ENCODE measurements at places on chromosomes 5 and 9.

GRCh38 chr5:32523625-32524024 is 61.7 kb upstream of the SUB1 start:
- no peak for DNase-seq

DNA sequence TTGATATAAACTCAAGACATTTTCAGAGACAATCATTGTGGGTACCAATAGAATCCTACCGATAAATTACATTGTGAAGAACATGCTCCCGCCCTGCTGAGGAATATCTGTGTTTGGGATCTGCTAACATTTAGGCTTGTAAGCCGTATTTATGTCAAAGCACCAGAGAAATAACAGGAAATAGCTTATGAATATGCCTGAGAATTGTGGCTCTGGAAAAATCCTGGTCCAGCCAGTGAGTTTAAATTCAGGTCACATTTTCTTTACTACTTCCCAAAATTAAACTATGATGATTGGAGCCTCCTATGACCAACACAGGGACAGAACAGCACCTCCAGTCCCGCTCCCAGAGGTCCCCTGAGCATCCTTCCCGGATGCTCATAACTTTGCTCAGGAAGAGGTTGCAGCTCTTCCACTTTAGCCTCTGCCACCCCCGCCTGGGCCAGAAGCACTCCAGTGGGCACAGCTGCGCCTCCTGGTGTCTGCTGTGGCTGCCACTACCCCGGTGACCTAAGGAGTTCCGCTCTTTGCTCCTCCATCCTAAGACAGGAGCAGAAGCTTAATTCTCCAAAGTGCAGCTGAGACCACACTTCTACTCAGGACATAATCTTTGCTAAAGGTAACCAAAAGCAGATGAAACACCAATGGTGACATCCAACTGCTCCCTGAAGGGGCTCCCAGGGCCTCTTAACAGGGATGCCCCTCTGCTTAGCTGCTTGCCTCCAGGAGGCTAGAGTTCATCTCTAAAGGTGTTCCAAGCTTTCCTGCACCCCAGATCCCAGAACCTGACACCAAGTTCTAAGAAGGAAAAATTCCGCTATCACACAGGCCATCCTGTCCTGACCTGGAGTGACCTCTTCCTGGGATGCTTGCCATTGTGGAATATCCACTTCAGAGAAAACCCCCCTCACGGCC is 58.8 kb downstream of the SLC1A1 start:
- no peak for DNase-seq

- no peak for DNase-seq
Measured at GRCh38 chr5:148844433-148845280, 18.2 kb downstream of the ADRB2 start.

DNA sequence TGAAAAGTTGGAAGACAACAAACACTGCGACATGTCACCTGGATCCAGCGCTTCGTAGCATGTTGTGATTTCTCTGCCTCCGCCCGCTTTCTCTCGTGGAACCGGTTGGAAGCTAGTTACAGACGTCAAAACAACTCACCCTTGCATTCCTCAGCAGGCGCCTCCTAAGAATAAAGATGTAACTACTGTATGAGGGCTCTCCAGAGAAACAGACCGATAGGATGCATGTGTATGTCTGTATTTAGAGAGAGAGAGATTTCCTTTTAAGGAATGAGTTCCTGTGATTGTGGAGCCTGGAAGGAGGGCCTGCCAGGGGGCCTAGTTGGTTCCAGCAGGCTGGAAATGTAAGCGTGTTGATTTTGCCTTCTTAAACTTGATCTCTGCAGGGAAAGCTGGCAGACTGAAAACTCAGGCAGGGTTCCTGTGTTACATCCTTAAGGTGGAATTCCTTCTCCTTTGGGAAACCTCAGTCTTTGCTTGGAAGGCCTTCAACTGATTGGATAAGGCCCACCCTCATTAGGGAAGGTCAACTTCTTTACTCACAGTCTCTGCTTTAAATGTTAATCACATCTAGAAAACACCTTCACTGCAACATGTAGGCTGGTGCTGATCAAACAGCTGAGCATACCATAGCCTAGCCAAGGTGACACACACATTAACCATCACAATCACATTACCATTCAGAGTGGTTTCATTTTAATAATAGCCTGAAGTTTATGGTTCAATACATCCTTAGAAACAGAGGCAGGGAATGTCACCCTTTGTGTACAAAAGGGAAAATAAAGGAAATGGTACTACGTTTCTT is 163.8 kb downstream of the SYK start:
- DNase-seq: no peak

GRCh38 chr5:149616727-149617285 is 35.5 kb downstream of the ARHGEF37 start:
- DNase-seq: no peak

- no peak for DNase-seq
Measured at GRCh38 chr9:96567203-96567700, 52.4 kb downstream of the CDC14B start.

- no peak for DNase-seq
Measured at GRCh38 chr5:143074414-143074996, 304.3 kb downstream of the ARHGAP26 start.

GRCh38 chr5:115349001-115349817 is 52.8 kb upstream of the CCDC112 start:
- peak; percentile 45 for DNase-seq

GRCh38 chr9:128211186-128211980 is 8.2 kb downstream of the DNM1 start:
- DNase-seq: no peak

GRCh38 chr5:87400305-87400899 is 12.3 kb downstream of the CCNH start:
- DNase-seq: peak; percentile 60

- peak; percentile 67 for DNase-seq
Measured at GRCh38 chr5:40797273-40798011, 732 bp downstream of the PRKAA1 start.

DNA sequence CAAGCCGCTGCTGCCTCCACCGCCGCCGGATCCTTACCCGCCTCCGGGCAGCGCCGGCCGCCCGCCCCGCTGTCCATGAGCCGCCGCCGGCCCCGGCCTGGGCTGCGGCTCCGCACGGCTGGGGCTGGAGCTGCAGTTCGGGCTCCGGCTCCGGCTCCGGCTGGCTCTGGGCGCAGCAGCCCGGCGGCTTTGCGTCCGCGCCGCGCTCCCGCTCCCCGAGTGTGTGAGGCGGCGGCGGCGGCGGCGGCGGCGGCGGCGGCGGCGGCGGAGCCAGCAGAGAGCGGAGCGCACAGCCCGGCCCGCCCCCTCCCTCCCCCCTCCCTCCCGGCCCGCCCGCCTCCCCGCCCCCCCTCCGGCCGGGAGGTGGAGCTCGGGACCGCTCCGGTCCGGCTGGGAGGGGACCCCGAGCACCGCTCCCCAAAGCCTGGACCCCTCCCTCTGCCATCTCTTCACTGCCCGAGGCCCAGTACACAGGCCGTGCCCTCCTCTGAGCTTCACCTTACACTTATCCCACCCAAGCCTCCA is at the start of gene PCDH1:
TSS of gene PCDH1 (minus strand) at position 225 of the 525 bp plus-strand sequence. CDS start at position 77, 148 bp downstream.
- no peak for DNase-seq

GRCh38 chr5:95298651-95299050 is 13.8 kb upstream of the MCTP1 start:
- no peak for DNase-seq

DNA sequence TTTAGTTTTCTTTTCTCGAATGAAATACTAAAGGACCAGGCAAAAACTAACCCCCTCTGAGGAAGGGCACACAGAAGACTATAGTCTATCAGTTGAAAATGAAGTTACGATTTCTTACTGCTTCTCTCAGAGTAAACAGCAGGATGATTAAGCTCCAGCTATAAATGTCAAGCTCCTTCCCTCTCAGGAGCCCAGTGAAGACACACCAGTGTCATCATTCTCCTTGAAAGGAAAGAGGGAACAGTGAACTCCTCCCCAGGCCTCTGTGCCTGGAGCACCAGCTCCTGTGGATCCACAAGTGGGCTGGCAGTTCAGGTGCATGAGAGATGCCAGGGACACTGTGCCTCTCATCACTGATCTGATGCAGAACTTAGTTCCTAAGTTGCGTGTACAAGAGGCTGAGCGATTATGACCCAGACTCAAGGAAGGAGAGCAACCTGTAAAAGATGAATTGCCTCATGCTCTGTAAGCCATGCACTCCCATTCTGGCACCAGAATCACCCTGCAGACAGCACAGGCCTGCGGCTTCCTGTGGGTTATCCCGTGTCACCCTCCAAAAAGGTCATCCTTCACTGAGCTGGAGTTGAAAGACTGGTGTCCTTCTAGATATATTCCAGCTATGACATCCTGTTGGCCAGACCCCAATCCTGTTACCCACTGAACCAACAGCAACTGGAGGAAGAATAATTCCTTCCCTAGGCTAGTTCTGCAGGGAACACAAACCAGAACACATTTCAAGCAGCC is 394.0 kb downstream of the SEMA5A start:
- no peak for DNase-seq

- no peak for DNase-seq
Measured at GRCh38 chr5:75034137-75034739, 18.1 kb downstream of the GCNT4 start.

GRCh38 chr5:33321026-33321425 is 119.7 kb upstream of the TARS1 start:
- DNase-seq: no peak

GRCh38 chr5:165227515-165227914 is 1722.1 kb downstream of the MAT2B start:
- DNase-seq: no peak

- DNase-seq: no peak
Measured at GRCh38 chr9:99201603-99202002, 20.1 kb downstream of the ALG2 start.

DNA sequence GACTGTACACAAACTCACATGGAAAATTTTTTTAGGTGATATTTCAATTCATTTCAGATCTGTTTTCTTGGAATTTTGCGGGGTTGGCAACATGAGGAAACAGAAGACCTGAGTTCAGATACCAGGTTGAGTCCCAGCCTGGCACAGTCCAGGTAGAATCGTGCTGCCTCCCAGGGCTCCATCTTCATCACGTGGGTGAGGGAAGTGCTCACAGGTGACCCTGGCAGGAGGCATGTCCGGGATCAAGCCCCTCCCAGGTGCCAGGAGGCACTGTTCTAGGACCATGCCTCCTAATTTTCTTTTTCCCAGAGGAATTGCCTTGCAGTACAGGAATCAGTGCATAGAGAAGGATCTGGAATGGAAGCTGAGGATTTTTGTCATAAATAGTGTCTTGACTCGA is 318.3 kb upstream of the IRX4 start:
- no peak for DNase-seq

DNA sequence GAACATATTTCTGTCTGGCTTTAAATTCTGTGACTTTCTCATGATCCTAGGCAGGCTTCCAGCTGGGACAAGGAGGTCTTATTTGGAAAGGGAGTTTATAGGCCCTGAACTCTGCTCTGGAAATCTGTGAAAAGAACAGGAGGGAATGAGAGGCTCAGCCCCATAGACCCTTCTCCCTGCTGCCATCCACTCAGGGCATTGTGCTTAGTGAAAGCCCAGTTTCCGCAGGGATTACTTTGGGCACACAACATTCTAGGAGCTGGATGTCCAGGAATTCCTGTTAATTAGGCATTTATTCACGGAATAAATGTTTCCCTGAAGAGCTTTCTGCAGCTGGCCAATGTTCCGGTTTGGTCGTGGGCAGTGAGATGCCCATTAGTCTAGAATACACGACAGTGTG is 32.7 kb upstream of the COL15A1 start:
- DNase-seq: no peak

DNA sequence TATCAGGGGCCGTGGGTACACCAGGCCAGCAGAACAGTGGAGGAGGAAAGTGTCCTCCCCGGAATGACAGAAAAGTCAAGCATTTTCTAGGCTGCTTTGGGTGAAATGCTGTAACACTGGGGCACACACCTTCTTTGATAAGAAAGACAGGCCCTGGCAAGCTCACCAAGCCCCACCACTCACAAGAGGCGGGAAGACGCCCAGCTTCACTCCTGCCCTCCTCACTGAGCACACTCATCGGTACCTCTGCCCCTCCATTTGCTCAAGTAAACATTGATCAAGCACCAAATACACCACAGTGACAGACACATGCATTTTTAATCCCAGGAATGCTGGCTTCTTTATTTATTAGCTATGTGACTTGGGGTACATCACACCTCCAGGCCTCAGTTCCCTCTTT is 43.1 kb downstream of the B4GALT1 start:
- DNase-seq: no peak

GRCh38 chr5:32100691-32101302 is 73.3 kb downstream of the GOLPH3 start:
- no peak for DNase-seq

- DNase-seq: no peak
Measured at GRCh38 chr9:104074876-104075275, 19.2 kb upstream of the SMC2 start.

- DNase-seq: no peak
Measured at GRCh38 chr5:141121985-141122384, 367 bp downstream of the PCDHB4 start.

GRCh38 chr5:36696059-36696673 is 89.8 kb downstream of the SLC1A3 start:
- DNase-seq: peak; percentile 18

DNA sequence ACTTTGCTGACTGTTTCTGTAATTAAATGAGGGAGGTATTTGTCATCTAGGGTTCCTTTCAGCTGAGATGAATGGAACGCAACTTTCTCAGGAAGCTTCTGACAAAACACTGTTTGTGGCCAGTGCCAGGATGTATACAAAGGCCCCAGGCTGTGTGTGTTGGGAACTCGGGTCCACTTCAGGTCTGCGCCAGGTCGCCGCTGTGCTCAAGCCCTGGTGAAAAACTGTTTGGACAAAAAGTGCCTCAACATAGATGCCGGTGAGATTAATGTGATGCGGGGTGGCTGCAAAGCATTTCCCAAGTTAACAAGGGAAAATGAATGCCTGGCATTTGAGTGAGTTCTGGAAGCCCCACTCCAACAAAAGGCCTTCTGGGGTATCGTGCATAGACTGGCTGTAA is 156.4 kb downstream of the GABBR2 start:
- DNase-seq: no peak

DNA sequence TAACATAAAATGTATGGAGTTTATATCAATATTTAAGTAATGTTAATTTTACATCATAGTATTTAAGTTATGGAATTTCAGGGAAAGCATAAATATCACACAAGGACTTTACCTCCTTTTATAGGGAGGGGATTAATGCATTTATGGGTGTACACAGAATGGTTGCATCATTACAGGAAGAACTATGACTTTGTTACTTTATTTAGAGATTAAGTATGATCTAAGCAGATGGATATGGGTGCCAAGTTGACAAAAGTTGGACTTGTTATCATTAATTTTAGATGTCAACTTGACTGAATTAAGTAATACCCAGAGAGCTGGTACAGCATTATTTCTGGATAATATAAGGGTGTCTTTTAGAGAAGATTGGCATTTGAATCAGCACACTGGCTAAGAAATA is 160.5 kb upstream of the CDH10 start:
- no peak for DNase-seq

DNA sequence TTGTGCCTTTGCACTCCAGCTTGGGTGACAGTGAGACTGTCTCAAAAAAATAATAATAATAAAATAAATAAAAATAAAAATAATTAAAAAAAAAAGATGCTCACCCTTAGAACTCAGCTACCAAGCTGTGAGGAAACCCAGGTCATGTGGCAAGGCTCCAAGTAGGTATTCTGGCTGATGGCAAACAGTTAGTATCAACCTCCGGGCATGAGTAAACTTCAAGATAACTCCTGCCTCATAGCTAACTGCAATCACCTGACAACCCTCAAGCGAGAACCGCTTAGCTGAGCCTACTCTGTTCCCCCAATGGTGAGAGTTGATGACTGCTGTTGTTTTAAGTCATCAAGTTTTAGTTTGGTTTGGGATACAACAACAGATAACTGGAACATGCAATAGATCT is 6.1 kb upstream of the SLC44A1 start:
- no peak for DNase-seq

- DNase-seq: no peak
Measured at GRCh38 chr9:95192631-95193030, 124.9 kb downstream of the FANCC start.

GRCh38 chr5:59251627-59252026 is 641.9 kb downstream of the PDE4D start:
- no peak for DNase-seq

Data from NCI-H446 (cell line).